ENCODE measurements at places on chromosomes 2 and 18.

GRCh38 chr18:70256994-70257393 lies 31.9 kb upstream of the SOCS6 start:
- no peak for DNase-seq

GRCh38 chr2:58089081-58089480 lies 42.5 kb downstream of the VRK2 start:
- DNase-seq = no peak

DNA sequence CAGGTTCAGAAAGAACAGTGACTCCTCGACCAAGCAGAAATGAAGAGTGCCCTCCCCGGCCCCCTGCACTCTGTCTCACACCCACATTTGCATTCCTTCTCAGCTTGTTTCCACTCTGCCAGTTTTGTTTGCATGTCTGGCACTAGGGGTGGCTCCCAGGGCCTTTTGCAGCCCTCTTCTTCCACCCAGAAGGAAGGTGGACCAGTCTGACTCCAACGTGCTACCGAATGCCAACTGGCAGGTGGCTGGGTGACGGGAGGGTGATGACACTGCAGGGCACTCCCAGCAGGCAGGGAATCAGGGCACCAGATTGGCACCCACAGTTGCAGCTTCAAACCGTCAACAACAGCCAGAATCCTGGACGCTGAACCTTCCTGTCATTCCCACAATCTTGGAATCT lies 371.1 kb downstream of the TXNL1 start:
- no peak for DNase-seq

- no peak for DNase-seq
Observed at GRCh38 chr18:55795101-55795669, 207.2 kb upstream of the TCF4 start.

DNA sequence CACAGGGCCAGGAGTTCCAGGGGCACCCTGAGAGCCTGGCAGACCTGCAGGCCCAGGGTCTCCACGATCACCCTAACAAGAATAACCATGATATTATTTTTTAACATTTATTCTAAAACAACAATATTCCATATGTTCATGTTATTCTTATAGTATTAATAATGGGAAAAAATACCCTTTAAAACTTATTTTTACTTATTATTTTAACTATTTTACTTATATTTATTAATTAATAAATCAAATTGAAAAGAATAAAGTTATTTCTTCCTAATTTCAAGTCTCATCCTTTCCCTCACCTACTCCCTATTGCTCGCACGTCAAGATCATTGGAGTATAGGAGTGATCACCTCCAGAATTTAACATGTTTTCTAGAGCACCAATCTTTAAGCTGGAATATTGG lies 71.7 kb downstream of the COL3A1 start:
- no peak for DNase-seq

GRCh38 chr2:109148991-109149645 lies 20.1 kb downstream of the SH3RF3 start:
- DNase-seq = no peak

GRCh38 chr18:72372076-72372475 lies 172.1 kb downstream of the CBLN2 start:
- no peak for DNase-seq

DNA sequence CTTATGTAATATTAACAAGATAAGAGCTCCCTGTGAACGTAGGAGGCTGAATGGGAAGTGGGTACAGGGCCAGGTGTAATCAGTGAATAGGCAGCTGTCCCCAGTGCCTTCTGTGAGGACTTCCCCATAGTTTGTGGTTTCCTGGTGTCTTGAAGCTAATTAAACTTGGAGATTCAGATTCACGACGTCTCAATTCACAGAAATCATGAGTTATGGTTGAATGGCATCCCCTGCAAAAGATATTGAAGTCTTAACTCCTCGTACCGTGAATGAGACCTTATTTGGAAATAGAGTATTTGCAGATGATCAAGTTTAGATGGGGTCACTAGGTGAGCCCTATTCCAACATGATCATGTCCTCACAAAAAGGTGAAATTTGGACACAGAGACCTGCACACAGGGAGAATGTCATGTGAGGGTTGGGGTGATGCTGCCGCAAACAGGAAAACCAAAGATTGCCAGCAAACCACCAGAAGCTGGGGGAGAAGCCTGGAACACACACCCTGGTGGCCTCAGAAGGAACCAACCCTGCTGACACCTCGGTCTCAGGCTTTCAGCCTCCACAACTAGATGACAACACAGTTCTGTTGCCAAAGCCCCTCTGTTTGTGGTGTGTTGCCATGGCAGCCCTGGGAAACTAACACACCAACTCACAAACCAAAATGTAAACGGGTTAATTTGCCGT lies 13.2 kb downstream of the ARL4C start:
- DNase-seq = no peak

DNA sequence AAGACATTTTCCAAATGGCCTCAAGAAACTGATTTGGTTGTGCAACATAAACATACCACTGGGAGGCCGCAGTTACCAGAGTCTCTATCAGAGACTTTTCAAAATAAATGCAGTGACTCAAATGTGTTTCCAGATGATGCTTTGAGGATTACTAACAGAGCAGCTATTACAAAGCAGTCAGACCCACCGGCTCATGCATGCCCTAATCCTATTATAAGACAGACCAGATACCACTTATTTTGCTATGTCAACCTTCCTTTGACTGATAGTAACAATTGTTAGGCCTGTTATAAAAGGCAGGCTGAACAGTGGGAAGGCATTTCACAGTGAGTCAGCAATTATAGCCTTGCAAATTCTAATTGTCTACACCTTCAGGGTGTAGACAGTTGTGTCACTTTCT lies 217.7 kb downstream of the LRRTM1 start:
- no peak for DNase-seq

- no peak for DNase-seq
Observed at GRCh38 chr18:51666763-51667191, 469.3 kb upstream of the MEX3C start.

GRCh38 chr2:148645539-148646230 lies 1.1 kb downstream of the EPC2 start:
- DNase-seq = no peak

- no peak for DNase-seq
Observed at GRCh38 chr18:51257150-51257549, 59.7 kb upstream of the MEX3C start.

- DNase-seq = no peak
Observed at GRCh38 chr2:72439892-72440291, 292.2 kb upstream of the CYP26B1 start.

DNA sequence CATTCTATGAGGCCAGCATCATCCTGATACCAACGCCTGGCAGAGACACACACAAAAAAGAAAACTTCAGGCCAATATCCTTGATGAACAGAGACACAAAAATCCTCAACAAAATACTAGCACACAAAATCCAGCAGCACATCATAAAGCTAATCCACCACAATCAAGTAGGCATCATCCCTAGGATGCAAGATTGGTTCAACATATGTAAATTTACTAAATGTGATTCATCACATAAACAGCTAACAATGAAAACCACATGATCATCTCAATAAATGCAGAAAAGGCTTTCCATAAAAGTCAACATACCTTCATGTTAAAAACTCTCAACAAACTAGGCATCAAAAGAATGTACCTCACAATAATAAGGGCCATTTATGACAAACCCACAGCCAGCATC lies 65.3 kb downstream of the WDPCP start:
- no peak for DNase-seq

DNA sequence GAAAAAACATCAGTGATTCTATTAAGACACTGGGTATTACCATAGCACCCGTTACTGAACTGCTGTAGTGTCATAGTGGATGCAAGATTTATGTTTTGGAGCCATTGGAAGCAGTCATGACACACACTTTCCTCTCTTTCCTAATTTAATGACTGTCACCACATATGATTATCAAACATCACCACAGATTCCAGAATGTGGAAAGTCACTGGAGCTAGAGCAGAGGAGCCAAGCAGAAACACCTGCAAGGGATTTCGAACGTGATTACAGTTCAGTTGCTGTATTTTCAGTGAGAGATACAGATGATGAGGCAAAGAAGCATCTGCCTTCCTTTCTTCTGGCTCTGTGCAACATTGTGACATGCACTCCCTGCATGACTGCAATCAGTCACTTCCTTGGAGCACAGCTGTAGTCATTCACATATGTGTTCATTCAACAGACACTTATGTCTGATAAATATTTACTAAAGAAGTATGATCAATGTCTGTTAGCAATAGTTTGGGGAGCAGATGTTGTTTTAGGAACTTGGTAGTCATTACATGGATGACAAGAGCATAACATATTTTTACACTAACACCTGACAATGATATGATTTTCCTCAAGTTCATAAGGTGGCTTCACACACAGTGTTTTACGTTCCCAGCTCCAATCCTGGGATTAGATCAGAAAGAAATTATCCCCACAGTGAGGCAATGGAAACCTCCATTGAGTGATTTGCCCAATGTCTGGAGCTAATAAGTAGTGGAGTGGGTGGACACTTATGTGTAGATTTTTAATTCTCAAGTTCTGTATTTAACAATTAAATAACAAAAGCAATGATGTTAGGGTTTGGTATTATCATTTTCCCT lies 416.6 kb downstream of the PLCL1 start:
- no peak for DNase-seq

- no peak for DNase-seq
Observed at GRCh38 chr2:44347526-44347925, 13.8 kb downstream of the PREPL start.

Data from cortex of kidney (tissue), 1 donor.